ENCODE measurements at places on chromosomes 1 and 21. TPM values are rescaled to one million over a fixed set of nuclear protein-coding genes. Genes with fewer than 3 reads are reported as not detected.

DNA sequence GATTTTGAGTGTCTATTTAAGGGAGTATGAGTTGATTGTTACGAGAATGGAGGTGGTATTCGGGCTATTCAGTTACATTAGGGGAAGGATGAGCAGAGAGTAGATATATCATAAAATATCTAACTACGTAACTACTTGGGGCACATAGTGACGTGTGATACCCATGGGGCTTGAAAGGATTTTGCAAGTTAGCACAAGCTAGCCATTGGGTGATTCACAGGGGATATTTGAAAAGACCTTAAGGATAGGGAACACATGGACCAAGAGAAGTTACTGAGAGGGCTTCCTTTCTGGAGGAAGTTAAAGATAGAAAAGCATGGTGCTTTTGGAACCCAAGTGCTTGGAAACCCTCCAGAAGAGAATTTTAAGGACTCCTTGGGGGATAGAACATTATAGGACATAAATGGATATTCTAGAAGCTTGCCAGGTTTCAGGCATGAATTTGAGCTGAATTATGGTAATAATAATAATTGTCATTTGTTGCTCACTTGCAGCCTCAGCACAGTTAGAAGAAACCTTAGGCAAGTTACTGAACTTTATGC is 5.4 kb downstream of the DISP1 start:
- DNase-seq, result no peak

DNA sequence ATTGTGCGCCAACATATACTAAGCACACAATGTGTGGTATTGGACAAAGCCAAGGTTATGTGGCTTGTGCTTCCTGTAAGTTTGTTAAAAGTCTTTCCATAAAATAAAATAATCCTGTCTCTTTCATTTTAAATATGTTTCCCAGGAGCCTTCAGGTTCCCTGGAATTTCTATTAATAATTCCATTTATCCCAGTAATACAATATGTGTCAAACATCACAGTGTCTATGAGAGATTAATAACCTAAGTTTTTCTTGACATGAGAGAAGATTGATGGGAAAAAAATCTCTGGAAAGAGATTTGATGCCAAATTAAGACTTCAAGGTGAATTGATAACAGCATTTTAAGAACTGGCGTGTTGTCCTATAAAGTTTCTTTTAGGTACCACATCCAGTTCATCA is 507.0 kb downstream of the TTLL7 start:
- no peak for DNase-seq

DNA sequence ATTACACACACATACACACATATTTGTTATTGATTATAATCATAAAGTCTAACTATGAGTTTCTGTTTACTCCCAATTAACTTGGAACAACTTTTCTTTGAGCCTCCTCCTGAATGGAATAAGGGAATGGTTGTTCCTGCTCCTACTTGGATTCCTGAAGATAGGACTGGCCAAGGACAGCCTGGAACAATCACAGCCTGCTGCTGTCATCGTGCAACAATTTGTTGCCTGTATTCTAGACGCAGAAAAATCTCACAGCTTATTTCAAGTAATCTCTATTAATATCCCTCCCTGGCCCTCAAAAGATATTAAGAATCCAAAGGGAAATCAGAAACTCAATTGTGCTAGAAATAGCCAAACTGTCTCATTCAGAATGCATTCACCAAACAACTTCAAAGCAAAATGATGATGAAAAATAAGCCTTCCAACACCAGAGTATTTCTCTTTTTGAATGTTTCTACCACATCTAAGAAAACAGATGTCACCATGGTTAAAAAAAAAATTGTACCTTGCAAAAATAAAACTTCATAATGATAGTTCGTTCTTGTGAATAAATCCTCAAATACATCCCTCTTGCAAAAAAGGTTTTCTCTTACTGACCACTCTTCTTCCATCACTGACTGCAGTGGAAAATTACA is 30.9 kb downstream of the RCAN1 start:
- no peak for DNase-seq

GRCh38 chr1:165942927-165943597 is 115.6 kb downstream of the UCK2 start:
- DNase-seq, result no peak

DNA sequence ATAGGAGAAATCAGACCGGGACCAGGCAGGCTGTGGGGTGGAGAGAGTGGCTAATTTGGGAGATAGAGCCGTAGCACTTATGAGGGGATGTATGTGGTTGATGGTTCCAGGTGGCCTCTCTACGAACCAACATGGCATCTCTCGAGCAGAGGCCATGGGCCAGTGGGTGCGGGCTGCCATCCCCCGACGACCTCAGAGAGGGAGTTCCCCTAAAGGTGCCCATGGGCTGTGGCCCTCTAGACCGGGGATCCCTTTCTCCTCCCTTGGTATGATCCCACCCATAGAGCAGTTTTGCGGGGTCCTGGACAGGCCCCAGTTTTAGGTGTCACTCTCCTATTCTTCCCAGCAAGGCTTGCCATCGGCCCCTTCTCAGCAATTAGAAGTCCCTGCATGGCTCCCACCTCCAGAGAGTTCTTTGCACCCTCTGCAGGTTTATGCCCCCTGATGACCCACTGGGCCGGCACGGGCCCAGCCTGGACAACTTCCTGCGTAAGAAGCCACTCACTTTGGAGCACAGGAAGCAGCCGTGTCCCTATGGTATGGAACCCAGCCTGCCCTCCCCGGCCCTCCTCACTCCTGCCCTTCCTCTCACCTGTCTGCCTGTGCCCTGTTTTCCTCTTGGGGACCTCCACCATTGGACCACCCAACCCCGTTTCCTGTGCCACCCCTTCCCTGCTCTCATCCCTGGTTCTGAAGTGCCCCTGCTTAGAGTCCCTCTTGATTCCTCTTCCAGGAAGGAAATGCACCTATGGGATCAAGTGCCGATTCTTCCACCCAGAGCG is 7.8 kb downstream of the ZC3H12A start:
- no peak for DNase-seq

DNA sequence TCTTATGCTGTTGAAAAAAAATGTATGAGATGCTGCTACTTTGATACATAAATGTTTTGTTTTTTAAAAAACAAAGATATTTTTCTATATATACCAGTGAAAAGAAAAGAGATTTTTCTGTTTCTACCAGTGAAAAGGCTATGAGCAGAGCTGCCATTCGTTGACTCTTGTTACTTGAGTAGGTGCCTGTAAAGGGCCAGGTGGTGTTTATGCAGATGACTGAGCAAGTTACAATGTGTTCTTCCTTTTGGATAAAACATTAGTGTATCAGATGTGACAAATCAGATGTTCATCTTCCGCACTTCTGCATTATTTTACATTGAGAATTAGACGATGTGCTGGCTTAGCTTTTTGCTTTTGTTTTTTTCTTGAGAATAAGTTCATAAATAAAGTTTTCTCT is 45.4 kb downstream of the BARHL2 start:
- DNase-seq, result no peak

GRCh38 chr1:20379075-20379474 is 88.4 kb downstream of the VWA5B1 start:
- no peak for DNase-seq

DNA sequence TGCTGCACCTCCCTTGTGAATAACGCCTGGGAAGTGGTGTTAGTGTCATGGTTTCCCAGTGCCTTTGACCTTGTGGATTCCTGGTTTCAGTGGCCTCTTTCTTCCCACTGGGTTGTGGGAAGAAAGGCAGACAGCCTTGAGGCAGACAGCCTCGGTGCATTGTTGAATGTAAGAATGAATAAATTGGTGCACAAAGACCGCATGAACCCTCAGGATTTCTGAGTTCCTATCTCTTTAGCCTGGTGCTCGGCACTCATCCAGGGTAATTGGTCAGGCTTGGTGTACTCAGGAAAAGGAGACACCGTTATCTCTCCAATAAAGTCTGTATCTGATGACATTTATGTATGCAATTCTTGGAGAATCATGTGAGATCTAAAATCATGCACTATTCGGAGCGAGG is 5.1 kb downstream of the ZNF362 start:
- no peak for DNase-seq

The MFAP2 gene
- 31.0 TPM for total RNA-seq

The LCE3D gene
- total RNA-seq, result not detected

The HFM1 gene
- 0.18 TPM for total RNA-seq

The AZIN2 gene
- total RNA-seq, result 5.6 TPM

The CD1C gene
- not detected for total RNA-seq
